AG09319 (cell line): ENCODE measurements at places on chromosomes 3 and 15.
A peak's percentile ranks its signal among the peaks of the same experiment; 100 is the strongest.

DNA sequence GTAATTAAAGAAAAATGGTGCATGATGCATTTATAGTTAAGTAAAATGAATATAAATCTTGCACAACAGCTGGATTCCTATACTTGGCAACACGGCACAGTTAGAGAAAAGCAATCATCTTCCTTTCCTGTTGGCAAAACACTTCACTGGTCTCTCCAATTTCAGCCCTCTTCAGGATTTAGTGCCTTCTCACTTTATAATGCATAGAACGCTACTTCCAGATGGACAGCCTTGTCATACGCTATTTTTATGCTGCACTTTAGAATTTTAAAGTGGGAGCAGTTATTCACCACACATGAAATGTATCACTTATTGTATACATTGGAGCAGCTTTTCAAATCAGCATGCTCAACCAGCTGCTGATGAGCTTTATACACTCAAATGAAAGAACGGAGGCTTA, 194.4 kb upstream of the GBE1 start:
- DNase-seq = no peak

- DNase-seq = peak; percentile 84
Measured at GRCh38 chr3:54951405-54951804, 23.5 kb upstream of the LRTM1 start.

DNA sequence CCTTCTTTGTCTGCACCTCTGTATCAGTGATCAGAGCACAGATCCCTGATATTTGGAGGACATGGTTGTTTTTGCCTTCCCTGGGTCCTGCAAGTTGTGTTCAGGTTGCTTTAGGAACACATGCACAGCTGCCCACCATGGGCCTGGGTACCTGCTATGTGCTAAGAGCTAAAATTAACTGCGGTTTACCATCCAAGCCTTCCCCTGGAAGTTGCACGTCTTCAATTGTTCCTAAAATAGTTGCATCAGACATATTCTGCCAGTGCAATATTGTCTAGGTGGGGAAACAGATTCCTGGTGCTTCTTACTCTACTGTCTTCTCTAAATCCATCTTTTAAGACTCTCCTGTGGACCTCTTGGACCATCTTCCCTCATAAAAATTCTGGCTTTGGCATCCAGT, 80.9 kb downstream of the PDE8A start:
- no peak for DNase-seq

GRCh38 chr3:29789686-29790085, 508.8 kb downstream of the RBMS3 start:
- no peak for DNase-seq

GRCh38 chr3:152574461-152575079, 260.4 kb upstream of the P2RY1 start:
- DNase-seq = no peak

GRCh38 chr3:15091575-15091974, 7.4 kb downstream of the RBSN start:
- no peak for DNase-seq

DNA sequence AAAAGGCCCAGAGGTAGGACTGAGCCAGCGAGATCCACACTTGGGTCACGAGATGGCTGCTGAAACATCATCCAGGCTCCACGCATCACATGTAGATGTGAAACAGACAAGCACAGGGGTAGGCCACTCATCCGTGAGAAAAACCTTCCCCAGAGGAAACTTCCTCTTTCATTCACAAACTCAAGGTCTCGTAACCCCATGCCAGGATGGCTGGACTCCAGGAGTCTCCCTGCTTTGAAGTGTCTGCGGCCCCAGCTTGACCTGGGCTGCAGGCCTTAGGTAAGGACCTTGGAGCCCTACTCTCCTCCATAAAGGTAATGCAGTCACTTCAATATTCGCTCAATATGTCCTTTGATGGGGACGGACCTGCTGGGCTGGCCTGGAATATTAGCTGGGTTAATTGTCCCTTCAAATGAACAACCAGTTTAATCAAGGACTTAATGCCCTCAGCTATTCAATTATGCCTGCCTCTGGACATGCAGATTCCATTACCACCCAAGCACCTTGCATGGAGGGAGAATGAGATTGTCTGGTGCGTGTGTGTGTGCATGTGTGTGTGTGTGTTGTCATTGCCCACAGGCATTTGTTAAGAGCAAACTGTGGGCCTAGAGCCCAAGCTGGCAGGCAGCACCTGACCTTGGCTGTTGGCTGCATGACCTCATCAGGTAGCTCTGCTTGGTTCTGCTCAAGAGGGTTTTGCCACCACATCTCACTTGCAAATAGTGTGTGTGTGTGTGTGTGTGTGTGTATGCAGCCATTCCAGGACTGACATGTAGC, 186.9 kb upstream of the TLE3 start:
- DNase-seq = no peak

DNA sequence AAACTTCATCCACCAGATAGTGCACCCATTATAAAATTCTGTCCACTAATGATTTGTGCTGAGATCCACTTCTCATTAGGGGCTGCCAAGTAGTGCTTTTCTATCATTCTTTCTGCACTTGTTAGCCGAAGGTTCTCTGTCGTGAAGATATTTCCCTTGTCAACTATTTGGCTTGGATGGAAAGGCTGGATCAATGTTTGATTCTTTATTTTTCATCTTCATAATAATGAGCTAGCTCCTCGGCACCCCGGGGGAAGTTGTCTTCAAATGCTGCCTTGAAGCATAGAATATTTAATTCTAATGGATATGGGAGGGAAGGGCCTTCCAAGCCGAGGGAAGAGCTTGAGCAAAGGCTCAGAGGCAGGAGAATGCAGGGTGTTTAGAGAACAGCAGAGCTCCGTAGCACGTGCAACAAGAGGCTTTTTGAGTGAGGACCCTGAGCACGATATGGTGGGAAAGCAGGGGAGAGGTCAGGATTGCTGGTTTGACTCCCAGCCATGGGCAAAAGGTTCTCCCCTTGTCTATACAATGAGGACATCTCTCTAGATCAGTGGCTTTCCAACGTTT, 16.3 kb upstream of the MUC20 start:
- DNase-seq = no peak

DNA sequence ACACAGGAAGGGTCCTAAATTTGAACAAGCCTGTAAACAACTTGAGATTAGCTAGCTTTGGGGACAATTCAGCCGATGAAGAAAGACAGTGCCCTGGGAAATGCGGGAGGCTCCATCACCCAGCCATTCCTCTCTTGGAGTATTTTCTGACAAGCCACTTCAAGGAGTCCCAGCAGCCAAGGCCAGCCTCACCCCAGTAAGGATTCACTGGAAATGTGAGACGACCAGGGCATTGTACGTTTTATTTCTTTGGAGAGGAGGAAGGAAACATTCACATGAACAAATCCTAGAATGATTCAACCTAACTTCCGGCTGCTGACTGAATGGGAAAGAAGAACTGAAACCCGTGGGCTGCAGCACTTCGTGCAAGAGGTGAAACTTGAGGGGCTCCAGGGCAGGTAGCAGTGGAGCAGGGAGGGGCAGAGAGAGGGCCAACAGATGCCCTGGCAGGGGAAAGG, 116.4 kb upstream of the ARHGEF3 start:
- no peak for DNase-seq

DNA sequence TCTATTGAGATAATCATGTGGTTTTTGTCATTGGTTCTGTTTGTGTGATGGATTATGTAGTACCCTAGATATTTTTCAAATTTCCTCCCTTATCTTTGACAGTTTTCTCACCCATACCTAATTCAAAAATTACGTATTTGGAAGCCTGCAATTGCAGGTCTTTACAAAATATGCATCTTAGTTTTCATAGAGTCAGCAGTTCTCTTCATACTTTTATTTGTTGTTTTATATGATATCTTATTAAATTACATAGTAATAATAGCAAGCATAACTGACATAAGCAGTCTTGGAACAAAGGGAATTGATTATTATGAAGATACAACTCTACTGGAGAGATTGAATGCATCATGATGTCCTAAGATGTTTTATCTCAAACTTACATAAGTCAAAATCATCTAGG, 215.3 kb upstream of the CHRM5 start:
- DNase-seq = no peak

DNA sequence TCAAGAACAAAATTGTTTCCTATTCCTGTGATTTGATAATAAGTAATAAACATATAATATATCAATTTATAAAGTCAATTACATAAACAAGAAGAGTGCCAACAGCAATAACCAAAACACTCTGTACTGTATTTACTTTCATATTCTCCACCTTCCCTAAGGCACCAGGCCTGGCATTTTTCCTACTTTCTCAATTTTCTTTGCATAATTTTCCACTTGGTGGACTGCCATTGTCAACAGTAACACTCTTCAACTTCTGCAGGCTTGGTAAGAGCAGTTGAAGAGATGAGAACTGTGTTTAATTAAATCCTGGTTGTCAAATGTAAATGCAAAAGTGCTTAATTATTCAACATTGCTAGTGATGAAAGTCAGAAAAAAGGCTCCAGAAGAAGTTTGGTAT, 229.8 kb upstream of the PLSCR5 start:
- DNase-seq = no peak

- DNase-seq = peak; percentile 37
Measured at GRCh38 chr3:126679318-126679751, 24.4 kb upstream of the TXNRD3 start.

GRCh38 chr15:99671926-99672635, 61.2 kb downstream of the LYSMD4 start:
- no peak for DNase-seq

DNA sequence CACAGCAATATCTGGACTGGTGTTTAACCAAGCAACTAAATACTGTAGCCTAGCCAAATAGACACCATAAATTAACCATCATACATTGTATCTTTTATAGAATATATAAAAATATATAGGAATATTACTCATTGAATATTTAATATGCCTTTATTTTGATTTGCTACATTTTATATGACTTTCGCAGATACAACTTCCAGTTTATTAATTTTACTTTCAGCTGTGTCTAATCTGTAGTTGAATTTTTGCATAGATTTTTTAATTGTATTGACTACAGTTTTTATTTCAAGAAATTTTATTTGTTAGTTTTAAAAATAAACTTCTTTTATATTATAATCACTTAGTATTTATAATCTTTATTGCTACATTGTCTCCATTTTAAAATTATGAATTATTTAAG, 299.7 kb downstream of the LSAMP start:
- DNase-seq = no peak
